ENCODE measurements at places on chromosomes 4 and X. TPM values are rescaled to one million over a fixed set of nuclear protein-coding genes. Genes with fewer than 3 reads are reported as not detected.

GRCh38 chr4:123462007-123462406 lies 65.4 kb downstream of the SPRY1 start:
- DNase-seq = no peak

DNA sequence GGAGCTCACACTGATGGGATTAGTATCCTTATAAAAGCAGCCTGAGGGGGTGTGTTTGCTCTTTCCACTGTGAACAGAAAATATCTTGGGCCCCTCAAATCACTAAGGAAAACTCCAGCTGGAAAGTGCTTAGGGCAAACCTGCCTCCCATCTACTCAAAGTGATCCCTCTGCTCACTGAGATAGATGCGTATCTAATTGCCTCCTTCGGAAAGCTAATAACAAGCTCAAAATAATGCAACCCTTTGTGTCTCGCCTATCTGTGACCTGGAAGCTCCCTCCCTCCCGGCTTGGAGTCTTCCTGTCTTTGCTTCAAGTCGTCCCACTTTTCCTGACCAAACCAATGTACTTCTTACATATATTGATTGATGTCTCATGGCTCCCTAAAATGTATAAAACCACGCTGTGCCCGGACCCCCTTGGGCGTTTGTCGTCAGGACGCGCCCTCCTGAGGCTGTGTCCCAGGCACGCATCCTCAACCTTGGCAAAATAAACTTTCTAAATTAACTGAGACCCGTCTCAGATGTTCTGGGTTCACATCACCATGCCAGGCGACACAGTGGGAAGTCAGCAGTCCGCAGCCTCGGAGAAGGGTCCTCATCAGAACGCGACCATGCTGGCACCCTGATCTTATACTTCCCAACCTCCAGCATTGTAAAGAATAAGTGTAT lies 34.1 kb upstream of the SORCS2 start:
- DNase-seq = no peak

DNA sequence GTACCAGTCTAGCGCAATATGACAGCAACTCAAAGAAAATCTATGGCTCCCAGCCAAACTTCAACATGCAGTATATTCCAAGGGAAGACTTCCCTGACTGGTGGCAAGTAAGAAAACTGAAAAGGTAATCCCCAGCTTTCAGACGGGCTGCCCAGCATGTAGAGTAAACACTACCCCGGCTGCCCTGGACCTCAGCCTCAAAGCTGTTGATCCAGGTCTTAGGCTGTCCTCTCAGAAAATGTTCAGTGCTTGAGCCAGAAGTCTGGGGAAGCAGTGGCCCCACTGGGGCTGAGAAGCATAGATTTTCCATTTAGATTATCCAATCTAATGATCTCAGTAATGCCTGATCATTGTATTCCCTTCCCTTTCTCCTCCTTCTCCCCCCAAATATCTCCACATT lies 21.9 kb downstream of the BMX start:
- DNase-seq = no peak

- peak; percentile 67 for DNase-seq
These were observed 560 bp upstream of the TMSB4X start for GRCh38 chrX:12974305-12974795.

DNA sequence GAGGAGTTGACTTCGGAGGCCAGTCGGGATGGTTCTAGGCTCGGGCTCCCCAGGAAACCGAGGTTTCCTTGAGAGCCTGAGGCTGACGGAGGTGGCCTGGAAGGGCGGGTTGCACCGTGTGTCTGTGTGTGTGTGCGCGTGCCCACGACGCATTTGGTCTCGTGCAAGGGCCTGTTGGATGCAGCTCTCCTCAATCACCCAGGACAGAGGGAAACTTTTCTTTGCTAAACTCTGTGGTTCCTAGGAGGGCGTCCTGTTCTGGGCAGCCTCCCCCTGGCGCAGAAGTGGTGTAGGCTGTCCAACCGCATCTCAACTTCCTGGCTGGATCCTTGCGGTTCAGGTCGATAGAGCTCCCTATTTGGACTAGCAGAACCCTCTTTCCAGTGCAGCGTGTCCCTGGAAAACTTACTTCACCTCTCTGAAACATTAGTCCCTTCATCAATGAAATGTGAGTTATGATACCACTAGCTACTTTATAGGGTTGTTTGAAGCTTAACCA lies 973 bp downstream of the STK32B start:
- DNase-seq = no peak

CLDN2 gene
- total RNA-seq = not detected

CITED1 gene
- total RNA-seq = 1.0 TPM

PRRG1 gene
- 13.2 TPM for total RNA-seq
